ENCODE measurements at places on chromosomes 13 and 19.

DNA sequence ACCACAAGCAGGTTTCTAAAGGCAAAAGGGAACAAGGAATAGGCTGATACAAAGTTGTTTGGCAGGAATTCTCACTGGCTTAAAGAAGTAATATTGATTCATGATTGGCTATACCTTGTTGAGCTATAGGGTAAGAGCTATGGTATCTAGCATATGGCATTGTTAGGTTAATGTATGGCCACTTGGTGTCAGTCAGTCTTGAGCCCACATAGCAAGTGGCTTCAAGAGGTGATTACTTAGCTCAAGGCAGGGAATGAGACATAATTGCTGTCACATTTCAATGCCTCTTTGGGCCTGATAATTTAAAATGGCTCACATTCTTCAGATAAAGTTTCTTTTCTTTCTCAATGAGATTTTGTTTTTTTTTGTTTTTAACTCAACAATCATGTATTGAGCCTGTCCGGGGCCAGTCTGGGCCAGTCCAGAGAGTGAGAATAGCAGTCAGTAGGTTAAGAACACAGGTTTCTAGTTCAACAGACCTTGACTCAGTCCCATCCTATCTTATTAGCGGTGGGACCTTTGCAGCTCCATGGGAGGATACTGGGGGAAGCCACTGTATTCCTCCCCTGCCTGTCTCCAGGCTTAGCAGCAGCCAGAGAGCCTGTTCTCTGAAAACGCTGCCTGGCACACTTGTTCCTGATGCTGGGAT, 45.8 kb upstream of the RCBTB2 start:
- DNase-seq: no peak

GRCh38 chr19:20162821-20163220, 4.2 kb upstream of the ZNF486 start:
- no peak for DNase-seq

- DNase-seq: no peak
Observed at GRCh38 chr19:56291867-56292266, 19.3 kb downstream of the EDDM13 start.

DNA sequence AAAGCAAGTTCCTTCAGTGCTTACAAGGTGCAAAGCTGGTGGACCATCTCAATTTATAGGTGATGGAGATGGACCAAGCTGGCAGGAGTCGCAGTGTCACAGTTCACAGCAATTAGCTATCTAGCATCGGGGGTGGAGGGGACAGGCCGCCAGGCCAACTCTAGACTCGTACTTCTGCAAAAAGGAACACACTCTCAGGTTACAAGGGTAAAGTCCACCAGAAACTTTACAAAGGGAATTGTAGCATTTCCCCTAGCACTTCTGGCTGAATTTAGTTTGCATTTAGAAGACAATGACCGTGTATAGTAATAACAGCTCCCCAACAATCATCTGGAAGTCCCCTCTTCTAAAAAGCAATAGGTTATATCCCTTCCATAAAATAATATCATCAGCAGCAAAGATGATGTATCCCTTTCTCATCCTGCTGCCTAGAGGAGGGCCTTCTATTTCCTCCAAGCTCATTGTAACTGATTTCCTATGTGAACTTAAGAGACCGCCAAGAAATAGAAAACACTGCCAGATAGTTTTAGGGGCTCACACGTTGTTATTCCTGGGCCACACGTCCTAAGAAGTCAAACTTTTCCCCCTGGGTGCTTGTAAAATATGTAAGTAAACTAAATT, 8.5 kb upstream of the DOCK9 start:
- DNase-seq: no peak

DNA sequence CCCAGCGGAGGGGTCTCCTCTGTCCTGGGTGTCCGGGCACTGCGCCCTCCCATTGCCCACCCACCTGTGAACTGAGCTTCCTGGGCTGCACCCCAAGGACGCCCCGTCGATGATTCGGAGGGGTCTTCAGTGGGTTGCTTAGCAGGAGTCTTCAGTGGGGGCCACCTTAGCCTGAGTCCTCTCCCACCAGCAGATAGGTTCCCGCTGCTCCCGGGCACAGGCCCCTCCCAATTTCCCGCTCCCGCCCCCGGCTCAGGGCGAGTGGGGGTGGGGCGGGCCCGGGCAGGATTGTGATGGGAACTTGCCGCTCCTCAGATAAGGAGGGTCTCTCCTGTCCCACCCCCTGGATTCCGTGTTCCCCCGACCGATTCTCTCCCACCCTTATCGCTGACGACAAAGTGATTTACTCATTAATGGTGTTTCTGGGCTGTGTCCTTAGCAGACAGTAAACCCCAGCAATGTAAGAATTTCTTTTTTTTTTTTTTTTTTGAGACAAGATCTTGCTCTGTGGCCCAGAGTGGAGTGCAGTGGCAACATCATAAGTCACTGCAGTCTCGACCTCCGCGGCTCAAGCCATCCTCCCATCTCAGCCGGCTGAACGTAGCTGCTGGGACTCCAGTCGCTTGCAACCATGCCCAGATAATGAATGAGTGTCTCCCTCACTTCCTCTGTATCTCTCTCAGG, 655 bp upstream of the S1PR5 start:
- no peak for DNase-seq

Measured in renal cortical epithelial cell (primary cell).